ENCODE measurements at places on chromosomes 3 and 15.
A peak's percentile ranks its signal among the peaks of the same experiment; 100 is the strongest.

- DNase-seq: peak; percentile 3
Measured at GRCh38 chr3:126474498-126475412, 936 bp downstream of the ZXDC start.

- DNase-seq: peak; percentile 47
Measured at GRCh38 chr3:21356402-21356801, 394.6 kb downstream of the ZNF385D start.

DNA sequence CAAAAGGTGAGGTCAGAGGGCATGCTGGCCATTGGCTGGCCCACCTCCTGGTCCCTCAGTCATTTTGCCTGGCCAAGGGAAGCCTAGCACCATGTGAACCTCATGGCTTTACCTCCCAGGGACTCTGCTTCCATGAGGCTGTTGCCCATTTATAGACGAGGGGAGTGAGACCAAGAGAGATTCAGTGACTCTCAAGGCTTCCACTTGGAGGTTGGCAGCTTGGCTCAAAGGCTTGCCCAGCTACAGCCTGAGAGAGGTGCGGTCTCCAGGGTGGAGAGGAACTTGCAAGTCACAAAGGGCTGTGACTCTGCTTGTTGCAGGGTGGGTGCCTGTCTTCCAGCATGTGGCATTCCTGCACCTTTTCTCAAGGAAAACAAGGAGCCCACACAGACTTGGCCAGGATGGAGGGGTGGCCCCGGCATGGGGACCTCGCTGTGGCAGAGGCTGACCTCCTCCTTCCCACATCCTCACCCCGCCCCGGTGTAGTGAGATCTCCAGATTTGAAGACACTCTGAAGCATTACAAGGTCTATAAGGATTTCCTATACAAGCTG lies 24.5 kb downstream of the CFAP100 start:
- DNase-seq: no peak

GRCh38 chr15:70089692-70089971 lies 8.1 kb downstream of the TLE3 start:
- no peak for DNase-seq

DNA sequence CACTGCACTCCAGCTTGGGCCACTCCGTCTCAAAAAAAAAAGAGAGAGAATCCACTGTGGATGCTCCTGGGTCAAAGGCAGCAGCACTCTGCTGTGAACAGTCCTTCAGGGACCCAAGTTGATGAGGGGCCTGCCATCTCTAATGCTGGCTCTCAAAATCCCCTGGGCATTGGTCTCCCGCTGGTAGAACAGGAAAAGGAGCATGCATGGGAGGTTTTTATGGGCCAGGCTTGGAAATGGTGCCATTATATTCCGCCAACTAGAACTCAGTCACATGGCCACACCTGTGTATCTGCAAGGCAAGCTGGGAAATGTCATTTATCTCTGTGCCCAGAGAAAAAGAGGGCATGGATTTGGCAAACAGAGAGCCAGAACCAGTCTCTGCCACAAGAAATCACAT lies 3.4 kb upstream of the DIS3L start:
- DNase-seq: no peak

GRCh38 chr3:11140030-11140712 lies 14.1 kb upstream of the HRH1 start:
- DNase-seq: peak; percentile 5

- DNase-seq: no peak
Measured at GRCh38 chr3:180624714-180625113, 22.8 kb downstream of the TTC14 start.

DNA sequence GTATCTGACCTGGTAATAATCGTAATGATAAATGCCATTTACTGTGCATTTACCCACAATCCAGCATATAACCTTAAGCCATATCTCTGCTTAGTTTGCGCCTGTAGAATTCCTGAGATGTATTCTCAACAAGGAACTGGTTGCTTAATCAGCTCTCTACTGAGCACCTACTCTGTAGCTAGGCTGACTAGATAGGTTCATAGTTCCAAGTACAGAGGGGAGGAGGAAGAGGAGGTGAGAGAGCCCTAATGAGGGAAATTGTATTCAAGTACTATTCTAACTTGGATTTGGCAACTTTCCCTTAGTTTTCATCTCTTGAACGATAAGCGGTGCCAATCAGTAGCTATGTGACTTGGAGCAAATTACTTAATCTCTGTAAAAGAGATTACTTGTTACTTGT lies 5.6 kb upstream of the AKAP13 start:
- DNase-seq: no peak

- DNase-seq: peak; percentile 34
Measured at GRCh38 chr15:76206325-76206976, 104.8 kb downstream of the ETFA start.

- no peak for DNase-seq
Measured at GRCh38 chr3:107128946-107129345, 248.3 kb upstream of the CCDC54 start.

GRCh38 chr3:165513715-165514701 lies 317.8 kb upstream of the SLITRK3 start:
- no peak for DNase-seq

- DNase-seq: no peak
Measured at GRCh38 chr3:104526901-104527401, 839.8 kb upstream of the ALCAM start.

- DNase-seq: peak; percentile 46
Measured at GRCh38 chr15:57340682-57341259, 35.5 kb upstream of the CGNL1 start.

- no peak for DNase-seq
Measured at GRCh38 chr3:60056404-60056803, 1006.6 kb upstream of the CFAP20DC start.

- no peak for DNase-seq
Measured at GRCh38 chr3:85662462-85662861, 703.7 kb downstream of the CADM2 start.

DNA sequence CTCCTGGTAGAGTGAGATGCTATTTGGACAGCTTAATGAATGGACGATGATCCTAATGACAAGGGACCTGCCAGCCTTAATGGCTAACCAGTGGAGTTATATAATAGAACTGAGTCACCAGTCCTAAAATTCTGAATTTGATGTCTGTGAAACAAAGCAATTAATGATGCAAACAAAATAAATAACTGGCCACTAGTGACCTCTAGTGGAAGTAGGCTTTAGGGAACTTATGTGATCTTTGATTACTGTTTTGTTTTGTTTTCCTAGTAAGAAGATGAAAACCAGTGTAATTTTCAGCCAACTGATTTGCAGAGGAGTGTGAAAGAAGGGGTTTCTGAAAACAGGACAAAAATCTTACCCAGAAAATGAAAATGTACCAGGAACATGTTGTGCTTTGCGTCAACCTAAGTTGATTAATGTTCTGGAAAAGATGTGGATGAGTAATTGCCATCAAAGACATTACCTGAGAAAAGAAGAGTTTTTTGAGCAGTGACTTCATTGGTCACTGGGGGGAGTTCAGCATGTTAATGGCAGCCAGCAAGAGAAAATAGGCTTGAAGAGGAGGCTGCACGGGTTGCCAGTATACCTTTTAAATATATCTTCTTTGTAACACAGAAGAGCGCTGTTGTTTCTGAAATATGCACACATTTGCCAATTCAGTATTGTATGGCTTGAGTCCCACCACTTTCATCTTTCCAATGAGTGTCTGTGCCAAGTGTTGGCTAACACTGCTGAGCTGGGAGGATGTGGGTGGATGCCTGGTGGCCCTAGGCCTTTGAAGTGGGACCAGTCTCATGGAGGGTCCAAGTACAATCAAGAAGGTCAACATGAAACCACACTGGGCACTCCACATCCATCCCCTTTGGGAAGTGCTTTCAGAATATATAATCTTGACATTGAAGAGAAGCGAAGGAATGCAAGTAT lies 9.3 kb downstream of the VEPH1 start:
- peak; percentile 70 for DNase-seq

- peak; percentile 53 for DNase-seq
Measured at GRCh38 chr3:159919873-159920272, 68.8 kb upstream of the IL12A start.

DNA sequence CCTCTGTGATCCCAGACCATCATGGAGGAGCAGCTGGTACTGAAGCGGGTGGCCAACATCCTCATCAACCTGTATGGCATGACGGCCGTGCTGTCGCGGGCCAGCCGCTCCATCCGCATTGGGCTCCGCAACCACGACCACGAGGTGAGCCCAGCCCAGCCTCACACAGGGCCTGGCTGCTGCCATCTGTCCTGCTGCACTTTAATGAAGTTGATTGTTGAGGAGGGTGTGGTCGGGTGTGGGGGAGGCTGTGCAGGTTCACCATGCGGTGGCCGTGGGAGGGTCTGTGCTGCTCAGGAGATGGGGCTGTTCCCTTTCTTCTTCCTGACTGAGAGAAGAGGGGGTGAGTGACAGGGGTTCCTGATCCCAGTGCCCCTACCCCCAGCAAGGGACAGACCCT lies 30.6 kb downstream of the ACAD9 start:
- DNase-seq: no peak

DNA sequence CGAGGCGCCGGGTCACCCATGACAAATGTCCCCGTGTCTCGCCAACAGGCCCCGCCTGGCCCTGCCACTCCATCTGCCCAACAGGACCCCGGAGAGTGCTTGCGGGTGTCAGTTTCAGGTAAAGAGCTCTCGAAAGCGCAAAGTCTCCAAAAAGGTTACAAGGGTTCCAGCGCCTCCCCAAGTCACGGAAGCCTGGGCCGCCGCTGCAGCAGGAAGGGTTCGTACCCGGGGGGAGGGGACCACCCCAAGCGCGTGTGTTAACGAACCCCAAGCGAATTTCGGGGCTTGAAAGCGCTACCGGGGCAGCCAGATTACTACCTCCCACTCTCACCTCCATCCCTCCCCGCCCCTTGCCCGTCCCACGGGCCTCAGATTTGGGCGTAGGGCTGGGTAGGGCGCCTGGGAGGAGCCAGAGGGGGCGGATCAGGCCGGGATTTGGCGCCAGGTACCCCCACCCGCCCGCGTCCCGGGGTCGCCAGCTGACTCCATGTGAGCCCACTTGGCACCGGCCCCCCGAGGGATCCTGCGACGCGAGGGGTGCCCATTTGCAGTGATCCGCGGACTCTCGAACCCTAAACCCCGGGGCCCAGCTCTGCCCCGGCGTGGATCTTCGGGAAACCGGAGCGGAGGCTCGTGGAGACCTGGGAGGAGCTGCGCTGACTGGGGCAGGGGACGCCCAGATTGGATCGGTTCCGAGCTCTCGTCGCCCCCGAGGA lies 85.9 kb downstream of the NR2F2 start:
- DNase-seq: no peak

- no peak for DNase-seq
Measured at GRCh38 chr3:135147657-135148056, 352.6 kb downstream of the EPHB1 start.

GRCh38 chr3:72227486-72228070 lies 442.6 kb upstream of the PROK2 start:
- peak; percentile 44 for DNase-seq

- peak; percentile 61 for DNase-seq
Measured at GRCh38 chr15:70092464-70093027, 5.2 kb downstream of the TLE3 start.

- no peak for DNase-seq
Measured at GRCh38 chr15:64775551-64776401, at the start of gene RBPMS2. Gene RBPMS2 (minus strand): TSS chr15:64775589. CDS start chr15:64775319, 270 bp downstream.

GRCh38 chr15:89472785-89473256 lies 23.6 kb downstream of the RHCG start:
- peak; percentile 33 for DNase-seq

DNA sequence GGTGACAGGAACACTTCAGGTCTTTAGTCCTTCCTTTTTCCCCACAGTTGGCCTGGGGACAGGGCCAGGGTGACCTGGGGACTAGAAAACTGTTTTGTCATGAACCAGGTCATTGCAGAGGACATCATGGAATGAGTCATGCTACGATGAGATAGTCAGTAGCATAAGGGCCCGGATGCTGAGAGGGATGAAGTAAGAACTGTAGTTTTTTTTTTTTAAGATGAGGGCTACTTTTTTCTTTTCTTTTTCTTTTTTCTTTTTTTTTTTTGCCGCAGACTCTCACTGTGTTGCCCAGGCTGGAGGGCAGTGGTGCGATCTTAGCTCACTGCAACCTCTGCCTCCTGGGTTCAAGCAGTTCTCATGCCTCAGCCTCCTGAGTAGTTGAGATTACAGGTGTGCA lies 8.0 kb downstream of the MAP2K5 start:
- no peak for DNase-seq

DNA sequence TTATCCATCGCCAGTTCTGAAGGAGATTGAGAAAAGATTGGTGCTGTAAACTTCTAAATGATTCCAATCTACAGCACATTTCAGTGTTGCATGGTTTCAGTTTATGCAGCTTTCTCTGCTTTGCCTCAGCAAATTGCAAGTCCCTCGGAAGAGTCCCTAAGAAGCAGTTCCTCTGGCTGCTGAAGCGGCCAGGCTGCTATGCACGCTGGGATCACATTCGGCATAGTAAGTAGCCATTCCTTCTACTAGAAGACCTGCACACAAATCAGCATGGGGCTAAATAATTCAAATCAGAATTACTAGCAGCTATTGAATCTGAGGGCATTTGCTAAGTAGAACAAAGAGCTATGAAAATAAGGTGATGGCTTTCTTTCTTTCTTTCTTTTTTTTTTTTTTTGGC lies 769.5 kb downstream of the AGBL1 start:
- no peak for DNase-seq

DNA sequence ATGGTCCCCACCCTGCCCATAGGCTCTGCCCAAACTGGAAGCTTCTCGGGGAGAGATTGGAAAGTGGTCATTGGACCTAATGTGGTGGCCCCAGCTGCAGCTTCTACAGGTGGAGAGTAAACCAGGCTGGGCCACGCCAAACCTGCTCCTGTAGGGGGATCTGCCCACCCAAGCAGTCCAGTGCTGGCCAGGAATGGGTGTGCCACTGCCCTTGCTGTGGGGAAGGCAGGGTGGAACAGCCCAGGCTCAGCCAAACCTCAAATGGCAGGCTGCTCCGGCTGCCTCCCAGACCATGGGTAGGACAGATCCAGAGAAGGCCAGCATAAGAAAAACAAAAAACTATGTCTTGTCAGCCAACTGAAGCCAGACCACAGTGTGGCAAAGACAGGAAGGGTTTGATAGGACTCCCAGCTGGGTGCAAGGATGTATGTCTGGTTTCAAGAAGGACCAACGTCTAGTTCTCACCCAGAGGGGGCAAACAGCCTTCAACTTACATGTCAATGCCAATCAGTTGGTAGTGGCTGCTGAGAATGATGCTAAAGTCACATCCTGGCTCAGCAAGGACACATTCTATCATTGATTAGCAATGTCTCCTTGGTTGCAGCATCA lies 267.3 kb downstream of the UACA start:
- DNase-seq: no peak

GRCh38 chr15:90710436-90711027 lies 6.6 kb upstream of the BLM start:
- DNase-seq: no peak

GRCh38 chr3:31081018-31081662 lies 186.7 kb upstream of the GADL1 start:
- no peak for DNase-seq

DNA sequence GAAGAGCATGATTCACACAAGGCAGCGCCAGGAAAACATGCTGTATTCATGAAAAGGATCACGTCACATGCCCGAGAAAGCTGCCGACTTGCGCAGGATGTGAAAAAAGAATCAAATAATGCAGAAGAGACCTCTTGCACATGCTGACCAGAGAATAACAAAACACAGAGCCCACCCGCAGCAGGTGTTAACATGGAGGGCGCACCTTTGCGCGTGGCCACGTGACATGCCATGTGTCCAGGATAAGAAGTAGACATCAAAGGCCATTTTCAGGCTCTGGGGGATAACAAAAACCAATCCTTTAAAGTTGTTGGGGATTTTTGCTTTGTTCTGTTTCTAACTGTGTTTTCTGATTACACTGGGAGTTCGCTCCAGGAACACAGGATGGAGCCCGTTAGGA lies 1332.8 kb downstream of the ZPLD1 start:
- no peak for DNase-seq

GRCh38 chr3:139530717-139531116 lies 8.8 kb downstream of the RBP1 start:
- no peak for DNase-seq
